Cerebellum (tissue), 4 donors: ENCODE measurements at places on chromosomes 5 and 9. TPM values are rescaled to one million over a fixed set of nuclear protein-coding genes. Genes with fewer than 3 reads are reported as not detected.

DNA sequence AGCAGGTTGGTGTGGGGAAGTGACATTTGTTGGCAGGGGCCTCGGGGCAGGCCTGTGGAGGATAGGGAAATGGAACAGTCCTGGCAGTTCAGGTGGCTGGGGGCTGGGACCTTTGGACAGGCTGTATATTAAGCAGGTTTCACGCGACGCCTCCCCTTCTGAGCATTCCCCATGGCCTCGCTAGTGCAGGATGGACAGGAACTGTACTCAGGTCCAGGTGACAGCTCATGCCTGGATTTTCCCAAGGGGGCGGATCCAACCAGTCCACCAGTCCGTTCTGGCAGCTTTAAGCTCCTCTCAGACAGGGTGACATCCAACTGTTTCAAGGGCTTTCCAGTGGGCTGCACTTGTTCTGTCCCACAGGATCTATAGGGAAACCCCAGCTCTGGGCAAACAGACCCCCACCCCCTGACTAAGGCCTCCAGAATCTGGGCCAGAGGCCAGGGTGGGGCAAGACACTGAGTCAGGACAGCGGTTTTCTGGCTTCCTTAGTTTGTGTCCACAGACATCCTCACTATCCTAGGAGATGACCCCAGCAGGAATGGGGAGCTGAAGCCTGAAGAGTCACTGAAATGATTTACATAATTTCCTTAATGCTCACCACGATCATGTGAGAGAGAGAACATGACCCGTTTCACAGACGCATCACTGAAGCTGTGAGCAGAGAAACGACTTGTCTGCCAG, 20.9 kb downstream of the CSF2 start:
- no peak for DNase-seq

DNA sequence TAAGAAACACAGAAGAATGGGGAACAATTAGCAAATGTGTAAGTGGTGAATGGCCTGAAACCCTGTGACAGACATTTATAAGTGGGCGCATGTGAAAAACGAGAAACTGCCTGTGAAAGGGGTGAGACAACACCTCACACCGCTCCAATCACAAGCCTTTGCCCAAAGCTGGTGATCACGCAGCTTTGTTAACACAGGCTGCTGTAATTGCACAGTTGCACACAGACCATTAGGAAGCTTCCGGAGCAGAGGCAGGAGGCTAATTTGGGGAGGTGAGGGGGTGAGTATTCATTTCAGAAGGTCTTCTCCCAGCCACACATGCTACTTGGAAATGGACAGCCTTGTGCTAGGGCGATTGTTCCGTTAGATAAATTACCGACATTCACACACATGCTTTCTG, 294.0 kb downstream of the MED10 start:
- no peak for DNase-seq

DNA sequence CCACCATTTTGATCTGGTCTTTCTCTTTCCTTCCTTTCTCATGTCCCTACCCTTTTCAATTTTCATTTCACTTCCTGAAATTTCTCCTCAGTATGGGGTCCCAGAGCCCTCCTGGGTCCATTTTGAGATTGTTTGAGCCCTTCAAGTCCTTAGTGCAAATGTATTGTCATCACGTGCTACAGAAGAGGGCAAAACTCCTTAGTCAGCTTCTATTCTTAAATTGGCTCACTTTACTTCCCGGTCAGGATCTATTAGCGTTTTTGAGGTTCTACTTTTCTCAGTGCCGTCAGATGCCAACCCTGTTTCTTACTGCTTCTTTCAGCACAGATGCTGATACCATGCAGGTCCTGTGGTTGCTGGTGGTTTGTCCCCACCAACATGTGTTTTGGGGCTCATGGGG, 5.9 kb downstream of the ATG12 start:
- no peak for DNase-seq

GRCh38 chr9:107387409-107387808, 102.2 kb downstream of the KLF4 start:
- peak; percentile 81 for DNase-seq

GRCh38 chr5:157708866-157709265, 22.4 kb upstream of the THG1L start:
- DNase-seq: no peak

DNA sequence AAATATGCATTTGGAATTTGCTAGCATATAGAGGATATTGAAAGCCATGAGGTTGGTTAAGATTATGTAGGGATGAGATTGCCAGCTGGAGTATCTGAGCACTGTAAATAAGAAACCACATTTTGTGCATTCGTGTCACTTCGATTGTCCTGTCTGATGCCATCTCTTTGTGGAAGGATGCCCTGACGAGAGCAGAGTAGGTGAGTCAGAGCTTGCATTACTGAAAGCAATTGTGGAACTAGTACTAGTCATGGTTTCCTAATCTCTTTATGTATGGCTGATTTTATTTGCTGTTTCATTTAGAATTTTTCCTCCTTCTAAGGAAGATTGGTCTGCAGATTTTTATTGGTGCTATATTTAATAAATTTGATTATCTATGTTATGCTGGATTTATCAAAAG, 14.5 kb upstream of the TAS2R1 start:
- no peak for DNase-seq

GRCh38 chr5:76874088-76874581, 24.3 kb downstream of the S100Z start:
- no peak for DNase-seq

DNA sequence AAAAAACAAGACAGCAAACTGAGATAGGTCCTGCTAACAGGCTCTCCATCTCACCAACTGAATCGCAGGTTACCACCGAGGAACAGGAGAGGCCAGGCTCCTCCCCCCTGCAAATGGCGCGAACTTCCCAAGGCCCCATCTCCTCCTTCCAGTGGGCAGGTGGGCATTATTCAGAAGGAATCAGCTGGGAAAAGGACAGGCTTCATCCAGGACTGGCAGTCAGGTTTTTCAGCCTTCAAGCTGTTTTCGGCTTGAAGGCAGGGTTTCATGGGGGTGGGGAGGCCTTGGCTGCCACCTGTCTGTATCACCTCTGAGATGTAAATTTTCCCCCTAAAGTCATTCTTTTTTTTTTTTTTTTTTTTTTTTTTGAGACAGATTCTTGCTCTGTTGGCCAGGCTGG, 79.4 kb downstream of the SFXN1 start:
- no peak for DNase-seq

DNA sequence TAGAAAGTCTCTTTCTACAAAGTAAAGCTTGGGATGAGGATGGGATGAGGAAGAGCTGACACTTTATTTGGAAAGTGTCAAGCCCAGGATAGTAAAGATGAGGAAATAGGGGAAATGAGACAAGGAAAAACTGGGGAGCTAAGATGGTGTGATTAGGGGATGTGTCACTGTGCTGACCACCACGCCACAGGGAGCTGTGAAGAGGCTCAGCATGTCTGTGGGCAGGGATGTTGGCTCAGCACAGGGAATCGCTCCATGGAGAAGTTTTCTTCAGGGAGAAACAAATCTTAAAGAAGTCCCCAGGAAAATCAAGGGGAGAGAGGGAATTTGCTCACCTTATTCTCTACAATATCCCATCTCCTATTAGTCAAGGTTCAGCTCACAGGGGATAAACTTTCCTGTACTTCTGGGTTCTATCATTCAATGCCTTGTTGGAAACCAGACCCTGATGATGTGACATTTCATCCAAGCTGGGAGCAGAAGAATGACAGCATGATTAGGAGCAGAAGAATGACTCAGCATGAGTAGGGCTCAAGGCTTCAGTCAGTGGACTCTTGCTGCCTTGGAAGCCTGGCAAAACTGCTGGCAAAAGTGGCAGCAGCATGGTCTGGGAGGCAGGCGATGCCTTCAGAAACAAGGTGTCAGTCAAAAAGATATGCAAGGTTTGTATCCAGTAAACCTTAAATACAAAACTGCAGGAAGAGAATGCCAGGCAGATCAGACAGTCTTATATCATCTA, 4.9 kb downstream of the HSPB3 start:
- no peak for DNase-seq

ELL2 gene
- 5.4 TPM for total RNA-seq
